ENCODE measurements at places on chromosomes 2 and 18. TPM values are rescaled to one million over a fixed set of nuclear protein-coding genes. Genes with fewer than 3 reads are reported as not detected.

DNA sequence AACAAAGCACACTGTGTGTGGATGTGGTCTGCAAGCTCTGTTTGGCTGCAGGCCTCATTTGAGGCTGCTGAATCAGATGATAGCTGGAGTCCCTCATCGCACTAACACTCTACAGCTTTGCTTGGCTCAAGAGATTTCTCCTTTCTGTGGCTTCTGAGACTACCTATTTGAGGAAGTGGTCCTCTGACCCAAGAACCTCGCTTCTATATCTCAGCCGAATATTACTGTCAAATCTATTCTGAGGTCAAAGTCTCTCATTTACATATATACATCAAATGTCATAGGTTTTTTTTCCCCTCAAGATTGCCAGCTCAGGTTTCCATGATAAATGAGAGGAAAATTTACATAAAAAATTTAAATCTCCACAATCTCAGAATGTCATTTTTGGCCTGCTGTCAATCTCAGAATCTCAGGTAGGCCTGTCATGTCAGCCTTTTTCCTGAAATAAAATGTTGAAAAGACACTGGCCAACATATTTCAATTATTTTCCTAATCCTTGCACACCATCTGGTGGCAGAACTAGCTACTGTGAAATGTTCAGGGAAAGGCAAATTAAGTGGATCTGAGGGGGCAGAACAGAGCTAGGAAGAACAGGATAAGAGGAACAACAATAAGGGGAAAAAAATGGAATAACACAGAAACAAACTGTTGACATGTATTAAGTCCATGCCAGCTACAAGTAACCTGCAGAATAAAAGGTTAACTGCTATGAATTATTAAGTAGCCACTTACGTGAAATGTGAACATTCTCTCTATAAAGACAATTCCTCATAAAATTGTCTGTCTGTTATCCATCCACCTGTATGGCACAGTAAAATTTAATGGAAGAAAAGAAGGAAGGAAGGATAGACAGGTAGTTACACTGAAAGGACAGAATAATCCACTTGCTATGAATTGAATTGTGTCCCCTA lies 39.3 kb downstream of the AP1S3 start:
- peak; percentile 41 for DNase-seq
- H3K27me3 ChIP-seq = no peaks in the 10 kb centered on the region
- no peaks in the 10 kb centered on the region for H3K36me3 ChIP-seq
- no peaks in the 10 kb centered on the region for H3K4me1 ChIP-seq

Gene GPR35
- total RNA-seq = 8.2 TPM

DNA sequence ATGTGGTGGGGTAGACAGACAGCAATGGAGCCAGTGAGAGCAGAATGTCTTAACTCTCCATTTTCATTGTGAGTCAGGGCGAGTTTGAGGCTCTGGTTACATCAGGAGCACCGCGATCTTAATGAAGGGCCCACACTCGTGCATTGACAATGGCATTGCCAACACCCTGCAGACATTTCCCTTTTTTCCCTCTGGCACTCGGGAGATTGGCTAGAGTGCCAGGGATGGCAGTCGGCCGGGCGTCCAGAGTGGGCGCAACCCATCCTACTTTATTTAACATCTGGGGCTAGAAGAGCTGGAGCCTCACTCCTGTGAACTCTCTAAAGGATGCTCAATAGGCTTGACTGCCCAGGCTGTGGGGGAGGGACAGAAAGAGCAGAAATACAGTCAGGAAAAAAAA lies 9.7 kb downstream of the PROKR1 start:
- no peak overlapping the region for H3K27ac ChIP-seq
- H3K36me3 ChIP-seq = no peaks in the 10 kb centered on the region
- no peak overlapping the region for H3K4me3 ChIP-seq
- DNase-seq = no peak
- H3K4me1 ChIP-seq = no peaks in the 10 kb centered on the region
- peaks cover 10% of the 10 kb centered on the region for H3K27me3 ChIP-seq

Gene DNER
- 2.7 TPM for total RNA-seq

DNA sequence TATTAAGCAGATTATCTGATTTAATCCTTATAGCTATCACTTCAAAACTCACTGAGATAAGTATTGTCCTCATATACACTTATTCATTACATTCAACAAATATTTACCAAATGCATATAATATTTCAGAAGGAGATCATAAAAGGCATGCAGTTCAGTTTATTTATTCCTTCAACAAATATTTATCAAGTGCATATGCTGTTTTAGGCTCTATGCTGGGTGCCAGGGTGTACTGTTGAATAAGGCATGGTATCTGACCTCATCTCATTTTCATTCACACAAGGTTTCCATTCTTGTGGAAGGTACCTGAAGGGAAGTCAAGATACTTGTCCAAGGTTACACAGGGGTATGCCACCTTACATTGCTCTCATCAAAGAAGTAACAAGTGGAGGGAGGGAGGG lies 213.0 kb downstream of the INSIG2 start:
- no peak for DNase-seq
- no peak overlapping the region for H3K4me3 ChIP-seq
- no peaks in the 10 kb centered on the region for H3K36me3 ChIP-seq
- no peaks in the 10 kb centered on the region for H3K4me1 ChIP-seq

Gene FSIP2
- total RNA-seq = 1.2 TPM

DNA sequence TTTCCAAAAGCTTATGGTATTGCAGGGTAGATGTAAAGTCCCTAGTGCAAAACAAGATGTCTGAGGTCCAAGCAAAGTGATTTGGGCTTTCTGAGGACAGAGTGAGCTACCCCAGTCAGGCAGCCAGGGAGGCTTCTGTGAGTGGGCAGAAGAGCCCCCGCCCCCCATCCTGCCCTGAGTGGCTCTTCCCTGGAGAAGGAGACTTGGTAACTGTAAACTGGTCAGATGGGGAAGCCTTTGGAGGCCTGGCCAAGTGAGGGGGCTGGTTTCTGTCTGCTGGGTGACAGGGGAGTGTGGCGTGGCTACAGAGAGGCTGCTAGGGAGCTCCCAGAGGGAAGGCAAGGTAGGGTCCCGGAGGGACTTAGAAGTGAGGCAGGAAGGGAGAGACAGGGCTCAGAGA lies 181.3 kb upstream of the HAAO start:
- no peak overlapping the region for H3K27ac ChIP-seq
- no peak overlapping the region for H3K4me3 ChIP-seq
- H3K4me1 ChIP-seq = no peaks in the 10 kb centered on the region
- peak; percentile 5 for DNase-seq

DNA sequence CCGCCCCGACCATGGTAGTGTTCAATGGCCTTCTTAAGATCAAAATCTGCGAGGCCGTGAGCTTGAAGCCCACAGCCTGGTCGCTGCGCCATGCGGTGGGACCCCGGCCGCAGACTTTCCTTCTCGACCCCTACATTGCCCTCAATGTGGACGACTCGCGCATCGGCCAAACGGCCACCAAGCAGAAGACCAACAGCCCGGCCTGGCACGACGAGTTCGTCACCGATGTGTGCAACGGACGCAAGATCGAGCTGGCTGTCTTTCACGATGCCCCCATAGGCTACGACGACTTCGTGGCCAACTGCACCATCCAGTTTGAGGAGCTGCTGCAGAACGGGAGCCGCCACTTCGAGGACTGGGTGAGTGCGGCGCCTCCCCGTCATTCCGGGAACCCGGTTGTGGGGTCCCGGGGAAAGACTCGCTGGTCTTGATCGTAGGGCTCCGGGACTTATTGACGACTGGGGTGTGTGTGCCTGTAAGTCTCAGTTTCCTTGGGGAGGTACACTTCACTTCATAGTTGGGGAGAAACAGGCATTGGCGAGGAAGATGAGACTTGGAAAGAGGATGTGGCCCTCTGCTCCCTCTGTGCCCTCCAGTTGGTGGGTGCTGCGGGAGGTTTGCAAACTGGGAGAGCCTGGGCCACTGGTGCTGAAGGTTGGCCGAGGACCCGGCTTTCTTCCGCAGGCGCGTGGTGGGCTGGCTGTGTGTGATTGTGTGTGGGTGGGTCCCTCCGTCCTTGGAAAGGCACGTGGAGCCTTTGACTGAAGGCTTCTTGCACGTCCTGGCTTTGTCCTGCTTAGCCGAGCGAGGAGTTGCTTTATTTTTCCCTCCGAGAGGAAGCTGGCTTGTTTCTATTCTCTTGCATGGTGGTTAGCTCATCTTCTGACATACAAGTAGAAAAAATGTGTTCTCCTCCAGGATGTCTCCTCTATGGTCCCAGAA lies 886 bp downstream of the PRKCE start:
- no peaks in the 10 kb centered on the region for H3K27me3 ChIP-seq
- peak overlapping the region; percentile 95 for H3K27ac ChIP-seq
- peak; percentile 18 for DNase-seq
- H3K36me3 ChIP-seq = no peaks in the 10 kb centered on the region

DNA sequence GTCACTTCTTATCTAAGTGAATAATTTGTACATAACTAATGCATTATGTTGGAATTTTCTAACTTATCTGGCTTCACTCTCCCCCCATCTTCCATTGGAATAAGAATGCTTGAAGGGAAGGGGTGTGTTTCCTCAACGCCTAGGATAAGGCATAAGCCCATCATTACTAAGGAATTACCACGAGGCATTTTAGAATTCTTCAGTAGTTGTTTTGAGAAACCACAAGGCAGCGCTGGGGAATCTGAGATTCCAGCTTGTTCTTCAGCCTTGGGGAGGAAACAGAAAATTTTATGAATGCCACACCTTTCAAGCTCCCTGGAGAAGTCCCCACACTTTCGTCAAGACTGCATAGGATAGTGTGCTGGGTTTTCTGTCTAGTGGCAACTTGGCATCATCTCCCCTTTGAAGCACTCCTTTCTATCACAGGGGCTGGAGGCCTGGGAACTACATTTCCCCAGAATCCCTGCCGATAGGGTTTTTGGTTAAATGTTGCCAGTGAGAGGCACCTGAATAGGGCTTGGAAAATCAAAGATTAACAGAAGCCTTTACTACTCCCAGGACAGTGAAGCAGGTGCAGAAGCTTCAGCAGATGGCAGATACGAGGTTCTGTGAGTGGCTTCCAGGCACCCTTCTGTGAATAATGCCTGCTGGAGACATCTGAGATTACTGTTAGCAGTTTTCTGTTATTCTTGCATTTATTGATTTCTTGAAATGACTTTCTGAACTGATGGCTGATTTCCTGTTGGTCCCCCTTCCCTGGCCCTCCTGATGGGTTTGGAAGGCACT lies 192.7 kb upstream of the REV1 start:
- H3K4me1 ChIP-seq = no peaks in the 10 kb centered on the region
- no peaks in the 10 kb centered on the region for H3K36me3 ChIP-seq
- H3K27me3 ChIP-seq = no peaks in the 10 kb centered on the region
- peak overlapping the region; percentile 18 for H3K27ac ChIP-seq
- no peak for DNase-seq

Gene TRAF3IP1
- total RNA-seq = 11.6 TPM

DNA sequence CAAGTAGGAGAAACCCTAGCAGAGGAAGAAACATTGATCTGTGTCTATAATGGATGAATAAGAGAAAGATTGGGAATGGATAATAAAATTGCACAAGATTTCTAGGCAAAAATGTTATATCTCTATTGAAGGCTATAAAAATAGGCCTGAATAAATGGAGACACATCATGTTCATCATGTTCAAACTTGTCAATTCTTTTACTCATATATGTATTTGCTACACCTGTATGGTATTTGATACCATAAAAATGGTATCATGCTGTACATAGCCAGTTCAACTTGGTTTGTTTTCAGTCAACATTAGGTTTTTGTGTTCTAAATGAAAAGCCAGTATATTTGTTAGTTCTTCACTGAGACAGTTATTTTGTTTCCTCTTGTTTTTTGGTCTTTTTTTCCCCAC lies 132.2 kb upstream of the RNF152 start:
- H3K4me1 ChIP-seq = no peaks in the 10 kb centered on the region
- H3K36me3 ChIP-seq = no peaks in the 10 kb centered on the region
- H3K27ac ChIP-seq = no peak overlapping the region
- no peak for DNase-seq
- H3K4me3 ChIP-seq = no peak overlapping the region

DNA sequence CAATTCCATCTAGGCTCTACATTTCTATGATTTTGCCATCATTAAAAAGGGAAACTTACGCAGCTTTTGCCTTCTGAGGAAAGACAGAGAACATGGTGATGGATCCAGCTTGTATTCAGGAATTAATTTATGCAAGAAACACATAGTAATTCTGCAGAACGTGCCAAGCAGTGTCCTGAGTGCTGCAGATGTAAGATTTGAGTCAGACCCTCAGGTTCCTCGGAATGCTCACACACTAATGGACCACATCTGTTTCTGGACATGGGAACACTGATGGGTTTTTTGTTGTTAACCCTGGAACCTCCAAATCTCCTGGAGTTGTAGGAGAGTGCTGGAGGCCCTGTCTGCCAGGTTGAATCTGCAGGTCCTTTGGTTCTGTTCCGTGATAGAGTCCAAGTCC lies 132.9 kb downstream of the SETBP1 start:
- H3K27me3 ChIP-seq = no peaks in the 10 kb centered on the region
- no peak overlapping the region for H3K27ac ChIP-seq
- no peaks in the 10 kb centered on the region for H3K4me1 ChIP-seq
- no peak for DNase-seq

DNA sequence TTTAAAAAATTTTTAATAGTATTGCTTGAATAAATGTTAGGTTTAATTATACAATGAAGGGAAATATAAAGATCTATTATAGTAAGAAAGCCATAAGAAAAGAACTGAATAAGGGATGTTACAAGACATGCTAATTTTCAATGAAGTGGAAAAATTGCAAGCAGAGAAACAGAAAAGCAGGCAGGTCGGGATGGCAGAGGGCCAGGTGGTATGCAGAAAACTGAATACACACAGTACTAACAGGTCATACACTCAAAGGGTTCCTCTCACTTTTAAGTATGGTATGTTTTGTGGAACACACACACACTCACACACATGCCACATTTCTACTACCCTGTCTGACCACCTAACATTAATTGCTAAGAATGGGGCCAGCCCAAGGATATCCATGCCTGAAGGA lies 76.7 kb upstream of the DTNA start:
- no peak for DNase-seq
- H3K27me3 ChIP-seq = no peaks in the 10 kb centered on the region
- H3K4me1 ChIP-seq = no peaks in the 10 kb centered on the region
- H3K36me3 ChIP-seq = no peaks in the 10 kb centered on the region

- H3K27ac ChIP-seq = peak overlapping the region; percentile 88
- peaks cover 14% of the 10 kb centered on the region for H3K4me1 ChIP-seq
- DNase-seq = no peak
- no peaks in the 10 kb centered on the region for H3K27me3 ChIP-seq
- H3K36me3 ChIP-seq = no peaks in the 10 kb centered on the region
Observed at GRCh38 chr2:189441709-189442074, 418 bp downstream of the WDR75 start.

Gene LRP2
- total RNA-seq = not detected

DNA sequence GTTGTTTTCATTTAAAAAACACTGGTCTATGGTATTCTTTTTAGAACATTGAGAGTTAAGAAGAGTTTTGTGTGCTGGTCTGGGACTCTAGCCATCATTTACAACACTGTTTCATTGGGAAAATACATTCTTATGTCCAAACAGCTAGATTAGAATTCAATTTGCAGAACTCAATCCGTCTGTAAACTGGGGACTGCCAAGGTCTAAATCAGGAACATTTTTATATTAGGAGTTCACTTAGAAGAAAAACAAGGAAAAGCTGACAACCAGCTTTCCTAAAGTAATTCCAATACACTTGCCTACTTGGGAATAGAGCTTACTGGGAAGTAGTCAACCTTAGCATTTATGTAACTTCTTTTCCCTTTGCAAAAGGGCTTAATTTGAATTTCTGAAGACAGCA lies 91.5 kb upstream of the RNF152 start:
- peak overlapping the region; percentile 18 for H3K27ac ChIP-seq
- H3K27me3 ChIP-seq = no peaks in the 10 kb centered on the region
